ENCODE measurements at places on chromosomes 13 and 19.

- no peak for DNase-seq
These were observed 108.6 kb downstream of the ELF1 start for GRCh38 chr13:40910324-40911050.

- no peak for DNase-seq
These were observed 26.9 kb upstream of the RBM26 start for GRCh38 chr13:79432992-79433391.

DNA sequence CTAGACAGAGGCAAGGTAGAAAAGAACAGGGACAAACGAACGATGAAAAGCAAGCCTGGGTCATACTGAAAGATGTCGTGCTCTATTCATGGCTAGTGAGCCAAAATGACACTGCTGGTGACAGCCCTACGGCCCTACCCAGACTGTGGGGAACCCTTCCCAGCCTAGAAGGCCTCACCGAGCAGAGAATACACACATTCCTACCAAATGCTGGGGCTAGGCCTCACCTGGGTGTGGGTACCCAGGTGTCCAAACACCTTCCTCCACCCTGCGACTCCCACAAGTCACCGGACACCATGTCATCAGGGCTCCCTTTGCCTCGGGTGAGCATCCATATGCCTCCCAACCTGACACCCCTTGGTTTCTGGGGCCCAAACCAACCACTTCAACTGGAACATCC, 85.3 kb upstream of the DOCK9 start:
- no peak for DNase-seq

- no peak for DNase-seq
These were observed 35.9 kb downstream of the CAB39L start for GRCh38 chr13:49407936-49408335.

DNA sequence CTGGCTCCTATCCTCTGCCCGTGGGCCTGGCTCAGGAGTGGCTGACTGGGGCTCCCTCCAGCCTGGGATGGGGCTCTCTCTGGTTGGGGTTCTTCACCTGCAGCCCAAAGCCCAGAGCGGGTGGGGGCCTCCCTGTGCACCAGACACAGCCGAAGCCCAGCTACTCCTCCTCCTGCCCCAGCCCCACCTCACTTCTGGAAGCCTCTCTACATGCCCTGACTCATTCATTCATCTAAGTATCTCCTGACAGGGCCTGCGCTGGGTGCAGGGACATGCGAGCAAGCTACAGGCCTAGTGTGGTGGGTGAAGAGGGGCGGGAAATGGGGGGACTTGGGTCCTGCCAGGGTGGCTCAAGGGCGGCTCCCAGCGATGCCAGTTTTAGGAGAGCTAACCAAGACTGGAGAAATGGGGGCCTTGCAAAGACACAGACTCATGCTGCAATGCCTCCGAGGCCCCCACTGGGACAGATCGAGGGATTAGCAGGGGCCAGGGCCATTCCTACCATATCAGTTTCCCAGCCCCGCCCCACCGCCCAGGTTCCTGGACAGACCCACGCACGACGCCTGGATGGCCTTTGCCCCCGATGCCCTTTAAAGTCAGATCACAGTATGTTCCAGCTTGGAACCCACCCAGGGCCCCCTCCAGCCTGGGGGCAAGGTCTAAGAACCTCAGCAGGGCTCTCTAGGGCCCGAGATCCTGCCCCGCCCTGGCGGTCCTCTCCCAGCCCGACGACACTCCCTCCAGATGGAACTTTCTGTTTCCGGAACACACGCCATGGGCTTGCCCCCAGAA, 12.6 kb downstream of the LSM4 start:
- DNase-seq: no peak

GRCh38 chr13:76790980-76791819, 95.0 kb downstream of the KCTD12 start:
- no peak for DNase-seq

- DNase-seq: no peak
These were observed 47.3 kb downstream of the MPHOSPH8 start for GRCh38 chr13:19680751-19681150.

- no peak for DNase-seq
These were observed 13.2 kb upstream of the PAK4 start for GRCh38 chr19:39112338-39112890.

- no peak for DNase-seq
These were observed 224.2 kb downstream of the FOXO1 start for GRCh38 chr13:40442231-40442630.

DNA sequence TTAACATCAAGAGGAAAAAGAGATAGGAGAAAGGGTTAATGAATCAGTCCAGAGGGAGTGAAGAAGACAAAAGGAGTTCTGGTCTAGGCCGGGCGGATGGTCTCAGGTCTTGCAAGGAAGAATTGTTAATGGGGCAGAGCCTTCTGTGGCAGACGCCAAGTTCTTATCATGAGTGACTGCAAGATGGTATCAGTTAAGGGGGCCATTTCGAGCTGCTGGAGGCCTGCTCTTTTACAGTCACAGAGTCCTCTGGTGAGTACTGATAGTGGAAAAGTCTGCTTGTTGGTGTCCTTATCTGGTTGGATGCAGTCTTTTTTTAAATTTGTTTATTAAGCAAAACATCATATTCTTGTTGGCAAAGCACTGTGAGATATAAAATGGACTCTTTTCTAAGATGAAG, 590.9 kb upstream of the SGCG start:
- no peak for DNase-seq

DNA sequence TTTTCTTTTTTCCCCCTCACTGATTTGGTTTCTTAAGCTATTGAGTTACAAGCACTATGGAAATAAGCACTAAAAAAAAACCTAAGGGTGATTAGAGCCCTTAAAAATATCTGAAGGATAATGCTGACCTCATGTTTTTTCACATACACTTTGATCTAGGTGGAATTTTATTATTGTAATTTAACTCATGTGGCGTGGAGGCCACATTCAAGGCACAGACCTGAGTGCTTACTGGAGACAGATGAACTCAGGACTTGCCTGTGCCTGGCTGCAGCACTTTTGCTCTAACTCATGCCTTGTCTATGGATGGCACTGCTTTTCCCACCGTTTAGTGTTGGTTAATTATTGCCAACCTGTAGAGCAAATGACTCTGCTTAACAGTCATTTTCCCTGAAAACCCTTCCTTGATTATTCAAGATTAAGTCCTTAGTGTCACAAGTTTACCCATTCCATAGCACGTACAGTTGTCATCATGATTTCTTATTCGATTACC, 541.4 kb downstream of the GPC6 start:
- DNase-seq: no peak

DNA sequence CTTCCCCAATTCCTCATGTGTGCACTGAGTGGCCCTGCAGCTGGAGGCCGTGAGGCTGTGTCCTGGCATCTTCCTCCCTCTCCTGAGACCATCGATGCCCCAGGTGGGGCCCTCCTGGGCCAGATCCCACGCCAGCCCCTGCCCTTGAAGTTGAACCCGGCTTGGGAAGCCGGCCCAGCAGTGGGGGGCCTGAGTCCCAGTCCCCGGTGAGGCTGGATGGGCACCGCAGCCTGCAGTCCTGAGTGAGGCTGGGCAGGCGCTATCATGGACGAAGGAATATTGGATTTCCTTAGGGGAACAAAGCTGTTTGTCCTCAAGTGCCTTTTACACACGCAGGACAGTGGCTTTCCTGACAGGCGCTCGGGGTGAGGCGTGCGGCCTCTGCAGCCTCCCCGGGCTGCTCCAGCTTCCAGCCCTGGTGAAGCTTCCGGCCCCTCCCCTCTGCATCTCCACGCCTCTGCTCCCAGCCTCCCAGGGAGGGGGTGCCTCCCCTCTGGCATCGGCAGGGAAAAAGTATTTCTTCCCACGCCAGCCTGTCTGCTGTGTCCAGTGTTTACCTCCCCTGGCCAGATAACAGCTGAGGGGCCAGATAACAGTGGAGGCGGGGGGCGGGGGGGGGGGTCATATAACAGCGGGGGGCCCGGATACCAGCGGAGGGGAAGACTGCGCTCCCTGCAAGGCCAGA, 159.5 kb downstream of the KDM4B start:
- DNase-seq: no peak

DNA sequence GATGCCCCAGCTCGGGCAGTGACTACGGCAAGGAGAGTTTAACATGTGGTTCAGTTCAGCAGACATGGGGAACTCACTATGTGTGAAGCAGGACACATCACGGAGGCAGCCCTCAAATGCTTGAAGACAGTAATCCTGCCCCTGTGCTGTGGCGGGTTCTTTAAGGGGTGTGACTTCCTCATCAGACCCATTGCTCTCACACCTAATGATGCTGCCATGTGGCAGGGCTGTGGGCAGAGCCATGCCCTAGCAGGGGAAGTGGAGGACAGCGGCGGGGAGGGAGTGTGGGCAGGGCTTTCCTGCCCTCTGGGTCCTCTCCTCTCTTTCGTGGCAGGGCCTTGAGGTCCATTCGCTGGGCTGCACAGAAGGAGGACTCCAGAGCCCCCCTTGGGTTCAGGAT, 131.1 kb upstream of the GJB6 start:
- DNase-seq: no peak
